CD8-positive, alpha-beta T cell (primary cell): ENCODE measurements at places on chromosomes 7 and 10.

DNA sequence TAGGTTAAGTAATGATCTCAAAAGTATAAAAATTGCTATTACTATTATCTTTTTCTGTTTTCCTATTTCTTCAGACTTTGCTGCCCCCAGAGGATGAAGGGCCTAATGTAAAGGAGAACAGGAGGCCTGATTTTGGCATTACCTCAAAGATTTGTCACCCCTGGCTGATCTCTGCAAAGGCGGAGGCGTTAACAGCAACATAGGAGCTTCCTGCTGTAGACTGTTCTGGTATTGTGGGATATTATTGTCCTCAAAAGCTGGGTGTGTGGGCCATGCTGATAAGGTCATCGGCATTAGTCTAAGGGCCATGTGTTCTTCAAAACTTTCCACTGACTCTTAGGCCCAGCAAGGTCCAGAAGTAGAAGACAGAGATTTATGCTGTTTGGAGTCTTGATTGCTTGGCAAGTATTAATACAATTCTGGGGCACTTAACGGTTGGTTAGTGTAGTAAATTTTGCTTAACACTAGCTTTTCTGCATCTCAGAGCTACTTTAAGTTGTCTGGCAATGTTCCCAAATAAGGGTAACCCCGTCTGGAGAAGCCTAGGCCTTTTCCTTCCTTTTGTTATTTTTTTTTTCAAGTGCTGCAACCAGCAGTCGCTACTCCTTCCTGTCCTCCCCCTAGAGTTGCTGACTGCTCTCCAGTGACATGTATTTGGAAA is 14.0 kb upstream of the ENTPD1 start:
- no peak for DNase-seq

GRCh38 chr7:2405201-2405600 is 1.8 kb downstream of the CHST12 start:
- DNase-seq: no peak

DNA sequence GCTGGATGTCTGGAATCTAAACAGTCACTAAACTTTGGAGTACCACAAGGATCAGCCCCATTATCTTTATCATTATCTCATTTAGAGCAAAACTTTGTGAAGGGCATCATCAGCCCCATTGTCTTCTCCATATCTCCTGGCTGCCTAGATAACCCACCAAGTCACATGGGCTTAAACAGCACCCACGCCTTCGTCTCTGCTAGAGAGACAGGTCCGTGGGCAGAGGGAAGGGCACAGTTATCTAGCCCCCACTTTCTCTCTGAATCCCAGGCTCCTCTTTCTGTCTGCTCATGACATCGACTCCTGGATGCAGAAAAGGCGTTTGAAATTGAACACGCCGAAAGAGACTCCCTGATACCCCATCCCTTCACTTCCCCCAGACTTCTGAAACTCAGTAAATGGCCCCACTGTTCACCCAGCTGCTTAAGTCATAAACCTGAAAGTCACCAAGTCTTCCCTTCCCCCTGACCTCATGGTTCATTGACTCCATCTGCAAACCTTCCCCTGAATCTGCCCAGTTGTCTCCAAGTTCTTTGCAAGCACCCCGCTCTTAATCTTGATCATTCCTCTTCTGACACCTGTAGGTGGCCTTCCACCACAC is 20.9 kb upstream of the PARD3 start:
- no peak for DNase-seq

- no peak for DNase-seq
These were observed 2.8 kb downstream of the EEPD1 start for GRCh38 chr7:36155811-36156361.

GRCh38 chr7:100190048-100190711 is 12.5 kb downstream of the STAG3 start:
- DNase-seq: no peak

DNA sequence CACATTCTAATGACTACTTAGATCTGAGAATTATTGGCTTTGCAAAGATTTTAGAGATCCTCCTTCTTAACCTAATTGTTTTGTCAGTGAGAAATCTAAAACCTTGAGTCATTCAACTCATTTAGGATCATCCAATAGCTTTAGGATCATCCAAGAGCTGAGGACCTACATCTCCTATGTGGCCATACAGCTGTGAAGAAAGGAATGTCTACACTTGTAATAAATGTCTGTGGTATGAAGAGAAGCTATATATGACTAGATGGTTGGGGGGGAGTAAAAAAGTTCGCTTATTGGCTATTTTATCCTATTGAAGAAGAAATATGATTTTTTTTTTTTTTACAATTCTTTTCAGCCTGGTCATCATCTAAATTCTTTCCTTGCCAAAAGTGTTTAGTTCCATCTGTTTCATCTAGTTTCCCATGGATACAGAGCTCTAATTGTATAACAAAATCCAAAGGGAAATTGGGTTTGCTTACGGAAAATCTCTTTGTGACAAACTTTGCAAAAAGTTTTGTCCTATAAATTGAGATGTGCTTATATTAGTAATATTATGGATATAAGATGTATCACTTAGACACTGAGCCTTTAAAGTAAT is 196.7 kb downstream of the PRKG1 start:
- no peak for DNase-seq

GRCh38 chr10:102775935-102776669 is 32.4 kb downstream of the WBP1L start:
- no peak for DNase-seq

GRCh38 chr10:91514787-91515186 is 104.6 kb downstream of the HECTD2 start:
- no peak for DNase-seq

- no peak for DNase-seq
These were observed 166.3 kb downstream of the RNLS start for GRCh38 chr10:88416801-88417200.

DNA sequence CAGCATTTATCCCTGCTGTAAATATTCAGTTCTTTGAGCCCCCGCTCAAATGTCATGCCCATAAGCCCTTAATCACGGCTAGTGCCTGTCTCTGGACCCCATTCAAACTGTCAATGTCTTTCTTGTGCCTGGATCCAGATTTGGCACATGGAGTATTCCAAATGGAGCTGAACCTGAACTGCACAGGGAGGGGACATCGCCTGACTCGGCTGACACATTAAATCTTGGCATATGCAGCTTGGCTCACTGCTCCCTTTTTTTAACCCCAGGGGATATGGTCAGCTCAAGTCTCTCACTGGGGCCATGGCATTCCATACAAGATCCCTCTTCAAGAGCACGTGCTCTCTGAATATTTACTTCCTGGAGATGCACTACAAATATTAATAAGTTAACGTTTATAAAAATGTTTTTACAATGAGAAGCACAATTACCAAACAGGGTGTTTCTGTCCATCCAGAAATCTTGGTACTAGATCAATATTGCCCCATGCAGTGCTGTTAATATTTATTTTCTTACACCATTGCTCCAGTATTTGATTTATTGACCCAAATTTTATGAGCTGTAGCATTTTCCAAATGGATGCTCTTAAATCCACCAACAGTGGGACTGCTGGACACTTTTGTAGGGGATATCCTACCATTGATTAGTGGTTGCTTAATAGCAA is 57.4 kb downstream of the FGFR2 start:
- no peak for DNase-seq

- no peak for DNase-seq
These were observed 252.9 kb downstream of the DNAJB6 start for GRCh38 chr7:157589680-157590079.

GRCh38 chr10:11256896-11257295 is 239.2 kb downstream of the CELF2 start:
- no peak for DNase-seq

- DNase-seq: no peak
These were observed 22.8 kb upstream of the ARID5B start for GRCh38 chr10:61878740-61879068.

DNA sequence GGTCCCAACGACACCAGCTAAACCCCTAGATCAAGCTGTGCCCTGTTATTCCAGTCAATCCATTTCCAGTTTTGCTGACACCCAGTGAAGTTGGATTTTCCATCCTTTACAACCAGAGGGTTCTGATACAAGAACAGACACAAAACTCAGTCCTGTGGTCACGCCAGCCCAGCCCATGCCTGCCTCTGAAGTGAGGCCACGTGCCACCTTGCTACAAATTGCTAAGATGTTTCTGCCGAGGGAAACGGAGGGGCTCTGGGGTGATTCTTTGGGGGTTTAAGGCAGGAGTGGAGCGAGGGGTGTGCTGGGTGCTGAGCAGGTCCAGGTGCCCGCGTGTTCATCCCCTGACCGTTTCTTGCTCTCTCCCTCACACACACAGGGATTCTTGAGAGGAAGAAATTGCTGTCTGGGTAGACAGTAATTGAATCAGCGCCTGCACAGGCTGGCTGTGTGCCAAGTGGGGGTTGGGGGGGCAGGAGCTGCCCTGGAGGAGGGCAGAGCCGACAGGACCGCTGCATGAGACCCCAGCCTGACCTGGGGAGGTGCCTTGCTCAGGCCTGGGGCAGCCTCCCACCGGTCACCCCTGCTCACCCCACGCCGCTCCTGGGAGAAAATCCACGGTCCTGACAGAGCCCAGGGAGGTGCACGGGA is 38.1 kb downstream of the ADAP1 start:
- DNase-seq: no peak

GRCh38 chr10:10872035-10872673 is 145.5 kb upstream of the CELF2 start:
- DNase-seq: no peak

DNA sequence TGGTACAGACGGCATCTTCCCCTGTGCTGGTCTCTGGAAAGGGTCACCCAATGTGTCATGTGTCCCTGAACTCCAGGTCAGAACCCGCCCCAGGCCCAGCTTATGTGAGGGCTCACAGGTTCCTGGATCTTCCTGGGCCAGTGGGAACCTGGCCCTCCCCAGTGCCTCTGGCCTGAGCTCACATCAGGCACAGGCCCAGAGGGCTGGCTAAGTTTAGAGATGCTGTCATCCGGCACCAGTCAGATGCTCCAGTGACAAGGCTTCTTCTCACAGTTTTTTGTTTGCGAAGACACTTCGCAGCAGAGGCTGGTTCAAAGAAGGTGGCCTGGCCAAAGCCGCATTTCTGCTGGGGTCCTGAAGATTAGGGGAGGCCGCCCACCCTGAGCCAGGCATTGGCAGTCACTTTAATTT is 11.8 kb downstream of the CAMK2B start:
- DNase-seq: no peak

DNA sequence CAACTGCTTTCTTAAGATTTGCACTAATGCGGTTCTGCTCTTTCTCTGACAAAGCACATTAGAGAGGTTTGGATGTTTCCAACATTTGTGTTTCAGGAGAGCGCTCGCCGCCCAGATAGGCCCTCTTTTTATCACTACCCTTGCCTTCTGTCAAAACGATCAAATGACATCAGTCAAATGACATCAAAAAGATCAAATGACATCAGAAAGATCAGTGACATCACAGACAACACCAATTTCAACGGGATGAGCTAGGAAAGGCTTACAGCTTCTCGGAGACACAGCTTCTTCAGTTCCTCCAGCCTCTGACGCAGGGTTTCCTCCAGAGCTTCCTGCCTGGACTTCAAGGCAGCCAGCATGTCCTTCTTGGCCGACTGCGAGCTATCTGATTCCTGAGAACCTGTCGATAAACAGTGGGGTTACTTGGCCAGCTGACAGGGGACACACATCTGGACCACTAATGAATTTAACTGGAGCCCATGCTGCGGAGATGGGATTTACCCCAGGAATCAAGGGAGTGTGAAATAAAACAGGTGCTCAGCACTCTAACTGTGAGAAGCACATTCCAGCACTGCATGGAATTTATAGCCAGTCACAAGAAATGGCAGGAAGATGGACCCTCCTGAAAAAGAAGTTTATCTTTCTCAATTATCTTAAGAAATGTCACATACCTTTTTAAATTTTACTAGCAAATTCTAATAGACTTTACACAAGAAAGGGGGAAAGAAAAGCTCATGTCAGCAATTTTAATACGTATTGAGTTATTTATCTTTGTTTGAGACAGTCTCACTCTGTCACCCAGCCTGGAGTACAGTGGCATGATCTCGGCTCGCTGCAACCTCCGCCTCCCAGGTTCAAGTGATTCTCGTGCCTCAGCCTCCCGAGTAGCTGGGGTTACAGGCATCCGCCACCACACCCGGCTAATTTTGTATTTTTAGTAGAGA is 88.2 kb downstream of the PRPF18 start:
- no peak for DNase-seq

GRCh38 chr10:11146402-11147171 is 128.9 kb downstream of the CELF2 start:
- DNase-seq: no peak
